Stimulated activated CD8-positive, alpha-beta memory T cell treated with anti-CD3 and anti-CD28 coated beads, Interleukin-4, amount 100 ng/mL, for 1 hour (primary cell): ENCODE measurements at places on chromosomes 3 and 15.

DNA sequence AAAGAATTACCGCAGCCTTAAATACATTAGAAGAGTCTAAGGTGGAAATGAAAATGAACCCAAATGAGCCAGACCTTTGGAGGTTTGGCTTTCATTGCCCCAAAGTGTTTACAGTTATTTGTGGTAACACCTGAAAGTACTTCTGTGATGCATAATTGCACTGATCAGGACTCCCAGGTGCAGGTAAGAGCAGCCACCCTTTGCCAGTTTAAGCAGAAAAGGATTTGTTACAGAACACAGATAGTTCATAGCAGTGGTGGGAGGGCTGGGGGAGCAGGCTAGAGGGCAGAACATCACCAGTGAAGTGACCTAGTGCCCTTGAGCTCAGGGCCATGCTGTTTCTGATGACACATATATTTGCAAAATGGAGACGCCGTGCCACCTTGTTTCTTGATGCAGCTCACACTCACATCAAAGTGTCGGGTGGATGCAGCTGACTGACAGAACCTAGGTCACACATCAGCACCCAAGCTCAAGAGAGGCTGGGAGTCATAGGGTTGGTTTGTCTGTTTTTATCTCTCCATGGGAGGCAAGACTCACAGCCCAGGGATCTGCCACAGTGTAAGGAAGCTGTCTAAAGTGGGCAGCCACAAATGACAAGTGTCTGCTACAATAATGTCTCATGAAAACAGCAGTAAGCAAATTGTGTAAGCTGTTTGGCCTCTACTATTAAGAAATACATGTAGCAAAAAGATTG lies 49.1 kb downstream of the NEK11 start:
- DNase-seq, result no peak

GRCh38 chr15:60004846-60005351 lies 788 bp downstream of the FOXB1 start:
- no peak for DNase-seq

DNA sequence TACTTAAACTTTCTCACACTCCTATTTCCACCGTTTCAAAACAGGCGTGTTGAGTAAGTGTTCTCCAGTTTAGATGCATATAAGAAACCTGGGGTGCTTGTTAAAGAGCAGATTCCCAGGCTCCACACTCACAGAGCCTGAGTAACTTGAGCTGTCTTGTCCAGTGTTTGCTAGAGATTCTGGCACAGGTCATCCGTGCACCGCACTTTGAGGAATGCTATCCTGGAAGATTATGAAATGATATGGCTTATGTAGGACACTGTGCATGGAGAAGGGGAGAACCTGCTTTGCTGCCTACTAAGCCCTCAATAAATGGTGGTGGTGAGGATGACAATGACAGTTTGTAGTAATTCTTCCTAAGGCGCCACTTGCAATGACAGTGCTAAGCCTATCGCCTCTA lies 273.7 kb downstream of the PDZRN3 start:
- DNase-seq, result no peak

DNA sequence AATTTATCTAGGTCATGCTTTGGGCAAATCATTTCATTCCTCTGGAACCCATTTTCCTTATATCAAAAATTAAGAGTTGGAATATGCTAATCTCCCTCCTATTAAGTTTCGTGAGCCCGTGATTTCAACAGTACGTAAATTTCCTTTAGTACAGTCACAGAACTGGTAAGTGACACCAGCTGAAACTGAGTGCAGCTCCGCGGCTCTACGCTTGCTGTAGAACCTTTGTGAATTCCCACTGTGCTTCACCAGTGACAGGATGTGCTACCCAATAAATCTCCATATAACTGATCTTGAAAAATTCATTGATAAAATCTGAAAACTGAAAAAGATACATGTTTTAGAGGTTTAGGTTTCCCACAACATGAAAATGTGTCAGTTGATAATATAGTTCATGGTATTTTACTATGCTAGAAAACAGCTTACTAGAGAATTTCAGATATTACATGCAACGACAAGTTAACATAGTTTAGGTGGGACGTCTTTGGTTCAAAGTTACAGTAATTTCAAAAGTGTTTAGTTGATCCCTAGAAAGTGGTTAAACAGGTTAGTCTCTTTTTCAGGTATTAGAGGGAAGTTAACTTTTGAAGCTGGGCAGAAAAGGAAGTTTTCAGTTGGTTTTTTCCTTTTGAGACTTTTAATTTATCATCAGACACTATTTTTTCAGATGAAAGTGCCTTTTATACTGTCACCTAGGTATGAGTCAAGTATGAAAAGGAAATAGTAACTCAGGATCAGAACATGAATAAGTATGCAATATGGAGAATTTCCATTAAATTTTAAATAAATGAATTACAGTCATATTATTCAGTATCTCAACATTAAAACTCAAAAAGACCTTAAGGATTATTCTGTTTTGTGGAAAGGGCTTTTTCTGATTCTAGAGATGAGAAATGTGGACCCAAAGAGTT lies 57.0 kb downstream of the PPARG start:
- DNase-seq, result no peak

DNA sequence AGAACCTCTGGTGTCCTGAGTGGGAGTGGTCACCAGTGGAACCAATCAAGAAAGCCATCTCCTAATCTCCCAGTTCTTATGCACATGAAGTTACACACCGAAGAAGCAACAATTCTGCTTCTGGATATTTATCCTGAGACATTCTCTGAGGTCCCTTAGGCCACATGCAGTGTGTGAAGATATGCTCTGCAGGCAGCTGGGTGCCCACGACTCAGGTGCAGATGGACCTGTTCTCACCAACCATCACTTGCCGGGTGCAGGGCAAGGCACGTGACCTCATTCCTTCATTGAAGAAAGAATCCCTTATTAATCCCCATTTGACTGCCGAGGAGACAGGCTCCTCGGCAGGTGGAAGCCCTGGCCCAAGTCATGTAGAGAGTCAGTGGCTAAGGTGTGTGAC lies 79.8 kb downstream of the WNT7A start:
- DNase-seq, result no peak

DNA sequence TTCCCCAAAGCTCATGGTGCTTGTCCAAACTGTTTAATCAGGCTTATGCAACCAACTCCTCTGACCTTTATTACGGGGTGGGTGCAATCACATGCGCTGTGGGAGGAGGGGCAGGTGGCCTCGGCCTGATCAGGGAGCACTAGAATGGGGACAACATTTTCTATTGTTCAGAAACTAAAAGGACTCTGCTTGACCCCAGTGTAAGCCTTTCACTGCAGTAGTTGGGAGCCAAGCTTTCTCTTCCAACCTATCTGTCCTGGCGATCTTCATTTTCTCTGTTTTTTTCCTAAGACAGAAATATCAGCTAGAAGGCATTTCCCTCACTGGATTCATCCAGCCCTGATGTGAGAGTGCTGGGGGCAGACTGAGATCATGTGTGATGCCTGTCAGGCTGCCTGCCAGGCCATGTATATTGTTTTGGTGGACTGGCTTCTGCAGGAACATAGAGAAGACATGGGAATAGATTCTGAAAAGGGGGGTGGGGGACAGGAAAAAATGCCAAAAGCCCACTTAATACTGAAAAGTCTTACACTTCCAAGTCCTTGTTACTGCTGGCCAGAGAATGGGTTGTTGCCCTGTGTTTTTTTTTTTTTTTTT lies 627.0 kb upstream of the TBL1XR1 start:
- no peak for DNase-seq

GRCh38 chr3:142566096-142566495 lies 12.4 kb downstream of the ATR start:
- no peak for DNase-seq

- no peak for DNase-seq
These were observed 26.6 kb downstream of the TMEM45A start for GRCh38 chr3:100518983-100519382.

DNA sequence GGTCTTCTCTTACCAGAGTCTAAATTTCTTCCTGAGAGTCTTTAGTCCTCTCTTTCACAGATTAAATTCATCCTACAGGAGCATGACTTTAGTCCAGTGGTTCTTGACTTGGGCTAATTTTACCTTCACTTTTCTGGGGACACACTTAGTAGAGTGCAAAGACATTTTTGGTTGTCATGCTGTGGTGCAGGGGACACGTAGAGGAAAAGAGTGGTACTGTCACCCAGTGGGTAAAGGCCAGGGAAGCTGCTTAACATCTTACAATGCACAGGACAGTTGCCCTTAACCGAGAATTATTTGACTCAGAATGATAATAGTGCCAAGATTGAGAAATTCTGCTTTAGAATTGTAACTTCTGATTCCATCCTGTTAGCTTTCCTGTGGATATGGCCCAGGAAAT lies 772.5 kb upstream of the GRM7 start:
- DNase-seq, result no peak

GRCh38 chr15:71679223-71679792 lies 131.0 kb upstream of the NR2E3 start:
- DNase-seq, result no peak

- no peak for DNase-seq
These were observed 3.0 kb upstream of the EDEM1 start for GRCh38 chr3:5184499-5184898.

- no peak for DNase-seq
These were observed 27.8 kb downstream of the DUSP7 start for GRCh38 chr3:52028572-52028971.

DNA sequence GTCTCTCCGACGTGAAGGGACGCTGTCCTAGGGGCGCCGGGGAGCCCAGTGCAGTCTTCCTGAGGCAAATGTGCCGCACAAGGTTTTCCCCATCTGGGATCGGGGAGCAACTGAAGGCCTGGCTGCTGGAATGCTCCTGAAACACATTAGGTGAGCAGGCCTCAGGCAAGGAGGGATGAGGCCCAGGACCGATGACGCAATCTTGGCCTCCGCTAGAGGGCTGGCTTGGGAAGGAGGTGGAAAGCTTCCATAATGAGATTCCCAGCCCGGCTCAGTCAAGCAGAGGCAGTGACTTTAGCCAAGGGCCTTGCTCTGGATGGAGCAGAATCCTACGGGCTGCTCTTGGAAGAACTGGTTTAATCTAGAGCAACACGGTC lies 50.8 kb downstream of the CPN2 start:
- no peak for DNase-seq

DNA sequence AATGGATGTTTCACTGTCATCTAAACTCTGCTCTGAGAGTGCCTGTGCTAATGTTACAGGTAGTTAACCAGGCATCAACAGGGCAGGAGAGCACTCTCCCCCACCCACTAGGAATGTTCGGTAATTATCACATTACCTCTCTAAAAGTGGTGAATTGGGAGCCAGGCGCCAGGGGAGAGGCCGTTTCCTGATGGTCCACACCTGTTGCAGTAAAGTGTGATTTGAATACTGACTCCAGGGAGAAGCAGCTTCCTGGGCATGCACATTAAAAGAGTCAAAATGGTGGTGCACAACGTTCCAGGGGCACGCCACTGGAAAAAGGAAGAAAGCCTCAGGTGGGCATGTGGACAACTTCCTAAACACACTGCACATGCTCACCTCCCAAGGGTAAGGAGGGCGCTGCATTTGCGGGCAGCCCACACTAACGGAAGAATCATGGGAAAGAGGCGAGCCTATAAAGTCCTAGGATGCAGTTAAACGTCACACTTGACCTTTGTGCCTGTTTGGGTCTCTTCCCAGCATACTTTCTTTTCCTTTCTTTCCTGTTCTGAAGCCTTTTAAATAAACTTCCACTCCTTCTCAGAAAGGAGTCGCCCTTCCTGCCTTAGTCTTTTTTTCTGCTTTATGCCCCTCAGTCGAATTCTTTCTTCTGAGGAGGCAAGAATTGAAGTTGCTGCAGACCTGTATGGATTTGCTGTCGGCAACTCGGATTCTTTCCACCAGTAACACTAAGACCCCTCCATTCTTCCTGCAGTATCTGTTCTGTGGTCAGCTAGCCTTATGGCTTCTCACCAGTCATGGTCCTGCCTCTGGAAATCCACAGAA lies 28.9 kb upstream of the GPD1L start:
- DNase-seq, result no peak

DNA sequence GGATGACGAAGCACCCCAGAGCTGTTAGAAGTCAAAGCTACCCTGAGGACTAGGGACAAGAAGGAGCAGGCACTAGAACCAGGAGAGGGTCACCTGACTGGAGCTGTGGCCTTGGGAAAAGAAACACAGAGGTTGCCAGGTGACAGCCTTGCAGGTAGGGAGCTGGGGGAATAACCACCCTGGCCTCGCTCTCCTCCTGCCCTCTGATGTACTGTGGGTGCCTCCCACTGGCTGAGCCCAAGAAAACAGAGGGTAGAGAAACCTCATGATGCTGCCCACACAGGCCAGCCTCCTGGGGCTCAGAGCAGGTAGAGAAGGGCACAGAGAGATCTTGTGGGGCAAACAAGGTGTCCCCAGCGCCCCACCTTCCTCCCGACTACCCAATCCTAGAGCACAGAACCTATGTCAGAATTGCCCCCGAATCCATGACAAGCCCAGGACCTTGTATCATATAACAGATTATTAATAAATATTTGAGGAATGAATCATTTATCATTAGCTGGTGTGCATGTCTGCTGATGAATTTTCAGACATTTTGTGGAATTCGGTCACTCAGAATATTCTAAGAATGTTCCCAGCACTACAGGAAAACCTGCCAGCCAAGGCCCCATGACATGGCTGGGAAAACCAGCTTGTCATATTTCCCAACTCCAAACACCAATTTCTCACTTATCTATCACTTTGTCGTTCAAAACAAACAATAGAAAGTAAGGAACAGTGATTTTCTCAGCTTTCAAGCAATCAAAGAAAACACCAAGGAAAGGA lies 59.8 kb upstream of the MEX3B start:
- DNase-seq, result no peak

- no peak for DNase-seq
These were observed 18.0 kb upstream of the SSUH2 start for GRCh38 chr3:8662594-8662993.

- DNase-seq, result no peak
These were observed 398.3 kb downstream of the MFSD1 start for GRCh38 chr3:159200176-159200575.

DNA sequence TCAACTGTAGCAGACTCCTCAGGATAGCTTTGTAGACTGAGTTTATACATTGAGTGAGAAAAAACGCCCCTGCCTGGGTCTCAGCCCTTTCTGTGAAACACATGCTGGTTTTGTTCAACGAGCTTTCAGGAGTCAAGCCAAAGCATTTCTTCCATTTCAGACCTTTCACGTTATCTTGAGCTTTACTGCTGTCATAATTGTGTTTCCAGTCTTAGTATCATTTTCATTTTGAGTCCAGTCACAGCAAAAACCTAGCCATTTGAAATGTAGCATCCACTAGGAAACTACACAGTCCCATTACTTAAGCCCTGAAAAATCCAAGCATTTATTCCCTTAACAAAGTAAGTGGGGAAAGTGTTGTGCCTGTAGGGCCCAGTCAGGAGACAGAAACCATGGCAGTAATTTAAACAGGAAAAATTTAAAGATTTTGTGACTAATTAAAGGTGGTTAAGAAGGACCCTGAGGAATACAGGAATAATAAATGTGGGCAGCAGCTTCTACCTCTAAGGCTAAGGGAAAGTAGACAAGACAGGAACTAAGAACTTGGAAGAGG lies 110.1 kb upstream of the ABHD17C start:
- DNase-seq, result no peak

GRCh38 chr3:190532731-190533203 lies 18.9 kb downstream of the IL1RAP start:
- no peak for DNase-seq

DNA sequence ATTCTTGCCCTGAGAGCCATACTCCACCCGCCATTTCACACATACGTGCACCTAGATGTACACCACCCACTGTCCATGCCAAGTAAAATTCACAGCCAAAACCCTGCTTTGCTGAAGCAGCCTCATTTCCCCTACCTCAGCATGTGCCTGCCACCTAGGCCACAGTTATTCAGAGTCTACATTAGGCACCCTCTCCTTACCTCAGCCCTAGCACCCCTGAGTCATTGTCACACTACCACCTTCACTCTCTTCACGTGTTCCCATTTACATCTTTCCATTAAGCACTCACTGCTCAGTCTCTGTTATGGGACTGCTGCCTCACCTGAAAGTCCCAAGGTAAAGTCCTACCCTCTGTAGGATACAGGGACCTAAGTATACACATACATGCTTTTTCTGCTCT lies 70.0 kb downstream of the SETD5 start:
- no peak for DNase-seq
